ENCODE measurements at places on chromosomes 6 and 20.

- DNase-seq, result no peak
Measured at GRCh38 chr6:74404366-74404765, 708.4 kb downstream of the CD109 start.

DNA sequence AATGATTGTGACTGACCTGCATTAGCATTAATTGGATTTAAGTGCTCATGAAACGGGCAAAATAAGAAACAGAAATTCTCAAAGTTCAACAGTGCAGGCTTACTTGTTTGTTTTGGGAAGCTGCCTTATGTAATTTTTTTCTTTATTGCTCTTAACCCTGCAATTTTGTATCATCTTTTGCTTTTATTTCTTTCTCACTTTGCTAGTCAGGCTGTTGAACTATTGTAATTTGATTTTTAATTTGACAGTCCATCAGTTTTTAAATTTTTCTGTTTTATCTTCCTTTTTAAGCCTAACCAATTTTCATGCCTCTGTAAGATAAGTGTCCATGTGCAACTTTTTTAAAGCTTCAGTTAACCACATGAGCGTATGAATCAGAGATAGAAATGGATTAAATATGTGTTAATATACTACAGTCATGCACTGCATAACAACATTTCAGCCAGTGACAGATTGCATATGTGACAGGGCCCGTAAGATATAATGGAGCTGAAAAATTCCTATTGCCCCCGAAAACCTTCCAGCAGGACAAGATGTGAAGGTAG, 44.6 kb downstream of the PEX7 start:
- no peak for DNase-seq

GRCh38 chr6:76466286-76466685, 393.8 kb upstream of the IMPG1 start:
- DNase-seq, result no peak

DNA sequence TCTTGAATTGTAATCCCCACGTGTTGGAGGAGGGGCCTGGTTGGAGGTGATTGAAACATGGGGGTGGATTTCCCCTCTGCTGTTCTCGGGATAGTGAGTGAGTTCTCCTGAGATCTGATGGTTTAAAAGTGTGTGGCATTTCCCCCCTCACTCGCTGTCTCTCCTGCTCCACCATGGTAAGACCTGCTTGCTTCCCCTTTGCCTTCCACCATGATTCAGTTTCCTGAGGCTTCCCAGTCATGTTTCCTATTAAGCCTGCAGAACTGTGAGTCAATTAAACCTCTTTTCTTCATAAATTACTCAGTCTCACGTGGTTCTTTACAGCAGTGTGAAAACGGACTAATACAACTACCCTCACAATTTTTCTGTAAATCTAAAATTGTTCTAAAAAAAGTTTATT, 26.8 kb upstream of the FAM184A start:
- no peak for DNase-seq

GRCh38 chr20:48750941-48751635, 76.7 kb downstream of the PREX1 start:
- DNase-seq, result no peak

DNA sequence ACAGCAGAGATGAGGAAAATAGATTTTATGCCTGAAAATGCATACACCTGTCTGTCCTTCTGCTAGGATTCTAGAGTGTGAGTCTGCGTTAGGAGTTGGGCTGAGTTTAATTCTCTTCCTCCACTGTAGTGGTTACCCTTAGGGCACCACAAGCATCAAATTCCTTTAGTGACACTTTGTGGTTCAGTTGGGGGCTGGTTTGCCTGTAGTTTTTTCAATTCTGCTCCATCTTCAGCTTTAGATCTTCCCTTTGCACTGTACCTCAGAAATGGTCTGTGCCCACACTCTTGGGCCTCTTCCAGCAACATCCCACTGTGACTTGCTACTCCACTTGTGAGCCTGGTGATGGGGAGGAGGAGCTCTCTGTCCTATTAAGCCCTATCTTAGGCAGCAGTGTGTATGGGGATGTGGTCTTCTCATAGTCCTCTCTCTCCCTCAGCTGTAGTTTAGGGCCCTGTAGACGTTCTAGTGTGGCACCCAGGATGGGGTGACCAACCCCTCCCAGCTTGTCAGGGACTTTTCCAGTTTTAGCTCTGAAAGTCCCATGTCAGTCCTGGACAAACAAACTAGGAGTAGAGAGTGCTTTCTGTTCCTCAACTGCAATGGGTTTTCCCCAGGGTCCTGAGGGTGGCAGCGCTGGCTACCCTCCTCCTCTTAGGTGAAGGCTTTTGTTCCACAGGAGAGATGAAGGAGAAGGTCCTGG, 19.7 kb upstream of the OGFRL1 start:
- no peak for DNase-seq

DNA sequence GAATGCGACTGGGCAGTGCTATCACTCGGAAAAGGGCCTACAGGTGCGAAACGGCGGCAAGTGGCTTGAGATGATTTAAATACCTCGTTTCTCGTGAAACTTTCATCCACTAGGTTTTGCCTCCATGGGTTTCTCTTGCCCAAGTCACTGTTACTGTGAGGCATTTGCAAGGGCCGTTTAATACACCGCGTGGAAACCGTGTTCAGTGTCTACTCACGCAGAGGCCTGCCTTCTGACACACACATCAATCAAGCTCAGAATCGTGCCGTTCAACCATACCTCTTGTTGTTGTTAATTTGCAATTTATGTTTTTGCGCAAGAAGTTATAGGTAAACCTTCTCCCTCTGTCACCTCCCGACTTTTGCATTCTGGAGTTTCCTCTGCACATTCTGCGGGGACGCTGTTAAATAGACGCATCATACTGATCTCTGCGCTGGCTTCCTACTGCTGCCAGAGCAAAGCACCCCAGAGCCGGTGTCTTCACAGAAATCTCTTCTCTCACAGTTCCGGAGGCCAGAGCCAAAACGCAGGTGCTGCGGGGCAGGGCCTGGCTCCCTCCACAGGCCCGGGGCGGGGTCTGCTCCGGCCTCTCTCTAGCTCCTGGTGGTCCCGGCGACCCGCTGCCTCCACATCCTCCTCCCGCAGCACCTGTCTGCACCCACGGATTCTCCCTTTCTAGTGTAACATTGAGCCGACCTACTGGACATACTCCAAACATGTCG, 251.4 kb downstream of the SMOC2 start:
- DNase-seq, result no peak

DNA sequence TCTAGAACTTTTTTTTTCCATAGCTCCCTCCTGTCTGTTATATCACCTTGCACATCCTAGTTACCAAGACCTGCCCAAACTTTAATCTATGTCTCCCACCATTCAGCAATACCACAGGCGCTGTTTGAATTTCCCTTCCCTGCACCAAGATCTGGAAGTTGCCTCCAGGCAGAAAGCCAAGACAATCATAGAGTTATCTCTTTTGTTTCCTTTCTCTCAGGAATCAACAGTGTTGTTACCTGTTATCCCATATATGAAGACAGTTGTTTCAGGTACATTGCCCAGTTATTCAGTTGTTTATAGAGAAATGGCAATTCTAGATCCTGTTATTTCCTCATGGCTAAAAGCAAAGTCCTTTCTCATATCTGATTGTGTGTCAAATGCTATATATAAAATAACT, 63.2 kb downstream of the PDSS2 start:
- DNase-seq, result no peak

GRCh38 chr6:33191383-33192104, 723 bp downstream of the COL11A2 start:
- no peak for DNase-seq

GRCh38 chr6:51489133-51489532, 598.3 kb downstream of the PKHD1 start:
- no peak for DNase-seq

DNA sequence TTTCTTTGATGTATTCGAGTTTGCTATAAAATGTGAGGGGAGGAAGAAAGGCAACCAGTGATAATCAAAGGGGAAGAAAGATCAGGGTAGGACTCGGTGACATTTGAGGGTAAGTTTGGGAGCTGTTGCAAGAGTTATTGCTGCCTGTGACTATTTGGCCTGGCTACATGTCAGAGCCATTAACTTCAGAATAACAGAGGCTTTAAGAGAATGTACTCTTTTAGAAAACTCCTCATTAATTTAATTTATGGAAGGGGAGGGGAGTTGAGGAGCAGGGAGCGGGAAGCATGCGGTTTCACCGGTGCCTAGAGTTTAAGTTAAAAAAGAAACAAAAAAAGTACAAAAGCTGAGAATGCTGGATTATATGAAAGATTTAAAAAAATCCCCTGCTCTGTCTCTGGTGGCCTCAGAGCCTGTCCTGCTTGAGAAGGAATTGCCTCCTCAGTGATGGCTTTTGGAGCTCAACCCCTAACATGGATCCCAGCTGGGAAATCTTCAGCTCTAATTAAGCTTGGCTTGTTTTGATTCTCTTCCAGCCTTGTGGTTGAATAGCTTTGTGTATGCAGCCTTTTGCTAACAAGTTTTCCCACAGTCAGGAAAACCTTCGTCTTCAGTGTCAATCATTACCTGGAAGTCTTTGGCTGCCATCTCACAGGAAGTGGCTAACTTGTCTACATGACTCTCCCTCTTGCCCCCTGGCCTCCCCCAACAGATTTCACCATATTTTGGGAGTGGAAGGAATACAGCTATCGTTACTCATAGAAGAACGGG, 238.2 kb downstream of the SOX4 start:
- no peak for DNase-seq

DNA sequence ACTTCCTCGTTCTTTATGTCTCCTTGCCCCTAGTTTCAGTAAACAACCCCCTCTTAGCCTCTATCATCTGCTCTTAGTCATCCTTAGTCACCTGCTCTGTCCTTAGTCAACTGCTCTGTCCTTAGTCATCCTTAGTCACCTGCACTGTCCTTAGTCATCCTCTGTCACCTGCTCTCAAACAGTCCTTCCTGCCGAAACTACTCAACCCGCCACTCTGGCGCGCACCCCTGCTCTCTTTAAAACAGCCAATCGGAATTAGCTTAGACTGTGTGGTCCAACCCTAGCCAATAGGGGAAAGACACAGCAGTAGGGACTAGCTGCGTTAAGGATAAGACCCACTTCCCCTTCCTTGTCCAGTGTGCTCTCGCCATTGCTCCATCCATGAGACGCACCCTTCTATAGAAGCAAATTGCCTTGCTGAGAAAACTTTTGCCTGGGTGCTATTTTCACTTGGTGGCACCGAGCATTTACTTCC, 73.9 kb downstream of the BACH2 start:
- peak; percentile 35 for DNase-seq

DNA sequence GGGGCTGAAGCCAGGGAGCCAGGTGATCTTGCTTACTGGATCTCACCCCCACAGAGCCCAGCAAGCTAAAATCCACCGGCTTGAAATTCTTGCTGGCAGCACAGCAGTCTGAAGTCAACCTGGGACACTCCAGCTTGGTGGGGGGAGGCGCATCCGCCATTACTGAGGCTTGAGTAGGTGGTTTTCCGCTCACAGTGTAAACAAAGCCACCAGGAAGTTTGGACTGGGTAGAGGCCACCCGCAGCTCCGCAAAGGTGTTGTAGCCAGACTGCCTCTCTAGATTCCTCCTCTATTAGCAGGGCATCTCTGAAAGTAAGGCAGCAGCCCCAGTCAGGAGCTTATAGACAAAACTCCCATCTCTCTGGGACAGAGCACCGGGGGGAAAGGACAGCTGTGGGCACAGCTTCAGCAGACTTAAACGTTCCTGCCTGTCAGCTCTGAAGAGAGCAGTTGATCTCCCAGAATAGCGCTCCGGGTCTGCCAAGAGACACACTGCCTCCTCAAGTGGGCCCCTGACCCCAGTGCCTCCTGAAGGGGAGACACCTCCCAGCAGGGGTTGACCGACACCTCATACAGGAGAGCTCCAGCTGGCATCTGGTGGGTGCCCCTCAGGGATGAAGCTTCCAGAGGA, 206.3 kb upstream of the KHDRBS2 start:
- DNase-seq, result no peak

DNA sequence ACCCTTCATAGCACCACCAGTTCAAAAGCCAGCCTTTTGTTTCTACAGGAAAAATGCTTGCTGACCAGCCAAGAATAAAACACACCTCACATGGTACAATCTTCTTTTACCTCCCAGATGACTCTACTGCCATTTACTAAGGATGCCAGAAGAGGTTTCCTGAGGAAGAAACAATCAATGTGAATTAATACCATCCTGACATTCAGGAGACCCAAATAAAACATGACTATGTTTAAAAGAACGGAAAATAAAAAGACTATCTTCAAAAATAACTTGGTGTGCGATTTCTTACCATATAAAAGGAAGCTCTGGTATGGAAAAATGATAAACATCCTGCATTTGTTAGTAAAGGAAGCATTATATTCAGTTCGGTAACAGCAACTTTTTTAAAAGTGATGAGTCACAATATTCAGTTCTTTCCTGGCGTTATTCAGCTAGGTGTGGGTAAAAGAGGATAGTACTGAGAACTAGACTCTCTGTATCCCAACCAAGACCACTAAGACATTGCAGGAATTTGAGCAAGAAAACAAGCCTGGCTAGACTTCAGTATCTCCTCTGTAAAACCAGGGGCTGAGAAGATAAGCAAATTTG, 16.3 kb downstream of the COL21A1 start:
- DNase-seq, result no peak

DNA sequence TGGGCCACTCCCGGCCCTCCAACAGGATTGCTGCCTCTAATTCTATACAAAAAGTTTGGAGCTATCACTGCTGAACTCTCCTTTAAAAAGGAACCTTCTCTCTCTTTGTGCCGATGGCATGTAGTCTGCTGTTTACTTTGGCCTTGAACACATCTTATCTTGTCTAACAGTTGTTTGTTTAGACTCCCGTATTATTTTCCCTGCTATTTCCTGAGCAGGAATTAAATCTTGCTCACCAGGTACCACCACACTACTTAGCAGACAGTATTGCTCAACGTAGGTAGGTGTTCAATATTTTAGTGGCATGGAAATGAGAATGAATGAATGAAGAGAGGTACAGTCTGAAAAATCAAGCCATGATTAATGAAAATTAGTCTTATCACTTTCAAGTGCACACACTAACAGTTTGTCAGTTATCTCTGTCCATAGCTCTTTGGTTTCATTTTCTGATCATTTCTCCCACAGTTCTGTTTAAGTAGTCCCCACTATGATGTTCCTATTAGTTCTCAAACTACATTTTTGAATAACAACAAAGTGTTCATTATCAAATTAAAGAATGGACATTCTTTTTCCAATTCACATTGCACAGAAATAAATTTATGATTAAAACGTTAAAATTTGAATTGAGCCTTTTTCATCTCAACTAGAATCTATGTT, 6.8 kb upstream of the HEY2 start:
- no peak for DNase-seq

DNA sequence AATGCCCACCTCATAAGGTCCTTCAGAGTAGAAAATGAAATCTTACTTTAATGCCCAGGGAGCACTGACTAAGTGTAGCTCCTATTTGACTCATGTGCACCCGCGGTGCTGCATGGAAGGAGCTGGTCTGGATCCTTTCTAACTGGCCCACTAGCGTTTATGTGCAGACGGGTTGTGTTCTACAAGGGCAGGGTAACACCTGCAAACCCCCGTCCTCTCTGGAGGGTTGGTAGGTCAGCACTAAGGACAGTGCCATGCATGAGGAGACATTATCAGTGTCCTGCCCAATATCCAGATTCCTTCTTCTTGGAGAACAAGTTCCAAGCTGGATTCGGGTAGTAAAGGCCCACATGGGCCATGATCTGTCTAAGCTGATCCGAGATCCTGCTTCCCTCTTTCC, 140.3 kb downstream of the ANKRD60 start:
- DNase-seq, result no peak

- no peak for DNase-seq
Measured at GRCh38 chr6:18352842-18353241, 34.3 kb upstream of the RNF144B start.
